ENCODE measurements at places on chromosomes 11 and 22.

DNA sequence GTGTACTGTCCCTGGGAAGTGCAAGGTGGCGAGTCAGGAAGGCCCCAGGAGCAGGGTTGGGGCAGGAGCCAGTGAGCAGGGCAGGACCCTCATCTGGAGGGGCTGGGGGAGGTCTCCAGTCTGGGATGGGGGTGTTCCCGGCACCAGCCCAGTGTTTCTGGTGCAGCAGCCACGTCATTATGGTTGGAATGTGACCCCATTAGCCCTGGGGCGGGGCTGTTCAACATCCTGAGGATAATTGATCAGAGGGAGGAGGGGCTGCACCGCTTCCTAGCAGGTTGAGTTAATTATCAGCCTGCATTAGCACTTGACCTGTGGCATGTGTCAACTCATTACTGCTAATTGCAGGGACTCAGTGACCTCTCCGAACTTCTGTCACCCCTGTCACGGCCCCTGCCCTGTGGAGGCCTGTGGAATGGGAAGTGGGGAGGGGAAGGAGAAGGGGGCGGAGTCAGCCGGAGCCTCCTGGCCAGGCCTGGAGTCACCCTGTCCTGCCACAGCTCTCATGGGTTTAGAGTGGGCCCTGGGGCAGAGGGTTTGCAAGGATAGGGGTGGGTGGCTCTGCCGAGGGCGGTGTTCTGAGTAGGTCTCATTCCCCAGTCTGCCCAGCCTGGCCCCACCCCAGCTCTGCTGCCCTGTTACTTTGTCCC is 52.8 kb upstream of the CCDC188 start:
- DNase-seq, result peak; percentile 69

DNA sequence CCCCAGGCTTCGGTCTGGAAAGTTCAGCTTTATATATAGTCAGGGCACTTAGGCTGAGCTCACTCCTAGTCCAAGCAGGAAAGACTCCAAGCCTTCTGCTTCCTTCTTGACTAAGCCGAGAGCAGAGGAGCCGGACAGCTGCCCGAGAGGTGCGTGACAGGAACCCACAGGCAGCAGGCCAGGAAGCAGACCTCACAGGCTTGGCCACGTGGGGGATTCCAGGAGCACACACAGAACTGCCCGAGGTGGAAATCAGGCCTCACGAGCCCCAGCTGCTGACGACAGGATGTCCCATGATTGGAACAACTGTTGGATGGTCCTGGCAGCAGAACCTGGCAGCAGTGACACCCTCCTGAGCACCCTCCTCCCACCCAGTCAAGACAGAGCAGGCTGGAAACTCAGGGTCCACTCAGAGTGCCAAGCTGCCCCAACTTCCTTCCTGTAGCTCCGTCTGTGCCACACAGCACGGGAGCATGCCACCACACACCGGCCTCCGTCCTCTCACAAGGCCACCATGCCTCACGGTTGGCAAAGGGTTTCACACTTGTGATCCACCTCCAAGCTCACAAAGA is 5.4 kb downstream of the PLA2G6 start:
- peak; percentile 51 for DNase-seq

DNA sequence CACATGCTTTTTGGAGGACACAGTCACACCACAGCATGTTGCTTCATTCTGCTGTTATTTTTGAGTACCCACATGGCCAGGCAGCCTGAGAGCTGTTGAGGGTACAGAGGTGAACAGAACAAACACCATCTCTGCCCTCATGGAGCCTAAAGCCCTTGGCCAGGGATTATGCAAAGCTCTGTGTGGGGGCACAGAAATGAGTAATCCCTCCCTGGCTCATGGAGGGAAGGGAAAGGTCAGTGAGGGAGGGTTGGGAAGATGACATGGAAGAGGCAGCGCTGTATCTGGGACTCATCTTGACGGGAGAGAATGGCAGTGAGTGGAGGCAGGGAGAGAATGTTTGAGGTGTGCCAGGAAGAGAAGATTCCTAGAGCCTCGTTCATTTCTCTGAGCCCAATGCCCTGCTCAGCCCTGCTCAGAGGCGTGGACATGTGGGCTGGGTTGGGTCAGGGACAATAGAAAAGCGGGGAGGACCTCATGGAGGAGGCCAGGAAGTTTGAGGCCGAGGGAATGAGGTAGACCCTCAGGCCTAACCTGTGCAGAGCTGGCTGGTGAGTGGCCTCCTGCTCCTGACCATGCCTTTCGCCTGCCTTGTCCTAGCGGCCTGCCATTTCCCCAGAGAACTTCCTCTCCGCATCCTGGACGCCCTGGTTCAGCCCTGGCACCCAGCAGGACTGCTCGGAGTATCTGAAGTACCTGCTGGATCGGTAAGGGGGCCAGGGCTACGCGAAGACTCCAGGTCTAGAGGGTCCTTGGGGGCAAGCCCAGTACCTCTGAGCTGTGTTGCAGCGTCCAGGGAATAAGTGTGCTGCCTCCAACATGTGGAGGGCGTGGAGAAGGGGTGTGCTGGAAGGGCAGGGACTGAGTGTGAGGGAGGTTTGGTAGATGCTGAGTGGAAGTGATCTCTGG is 19.8 kb downstream of the USP35 start:
- peak; percentile 2 for DNase-seq

DNA sequence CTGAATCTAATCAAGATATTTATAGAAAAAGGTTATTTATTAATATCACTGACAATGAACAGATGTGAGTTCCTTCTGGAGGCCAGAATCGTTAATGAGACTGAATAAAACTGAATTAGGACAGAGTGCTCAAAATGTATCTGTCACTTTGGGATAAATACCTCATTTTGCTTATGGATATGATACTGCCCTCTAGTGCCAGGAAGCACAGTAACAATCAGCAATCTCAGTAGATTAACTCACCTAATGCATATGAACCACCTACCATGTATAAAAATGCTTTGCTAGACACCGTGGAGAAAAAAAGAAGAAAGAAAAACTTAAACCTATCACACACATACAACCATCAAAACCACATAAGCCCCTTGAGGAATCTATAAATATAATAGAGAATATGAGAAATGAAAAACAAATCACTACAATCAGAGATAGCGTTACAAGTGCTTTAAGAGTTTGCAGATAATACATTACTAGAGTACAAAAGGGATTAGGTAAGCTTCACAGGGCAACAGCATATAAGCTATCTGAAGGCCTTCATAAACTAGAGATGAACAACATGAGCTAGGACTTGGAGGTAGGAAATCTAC is 117.4 kb downstream of the SGSM3 start:
- no peak for DNase-seq

GRCh38 chr22:43658823-43659222 is 153.3 kb downstream of the EFCAB6 start:
- no peak for DNase-seq

DNA sequence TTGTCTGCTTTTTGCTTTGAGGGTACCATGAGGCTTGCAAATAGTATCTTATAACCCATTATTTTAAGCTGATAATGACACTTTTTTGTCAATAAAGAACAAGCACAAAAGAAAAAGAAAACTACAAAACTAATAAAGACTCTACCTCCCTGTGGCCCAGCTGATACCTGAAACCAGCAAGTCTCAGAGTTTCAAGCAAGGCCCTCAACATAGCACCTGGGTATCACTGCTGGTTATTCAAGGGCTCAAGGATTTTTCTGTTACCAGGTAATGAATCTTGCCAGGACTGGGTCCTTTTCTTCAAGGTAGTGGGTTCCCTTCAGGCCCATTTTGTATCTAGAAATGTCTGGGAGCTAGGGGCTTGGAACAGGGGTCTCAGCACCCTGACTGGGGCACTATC is 281.6 kb upstream of the C11orf87 start:
- no peak for DNase-seq

GRCh38 chr11:134536219-134536618 is 124.2 kb upstream of the B3GAT1 start:
- no peak for DNase-seq

DNA sequence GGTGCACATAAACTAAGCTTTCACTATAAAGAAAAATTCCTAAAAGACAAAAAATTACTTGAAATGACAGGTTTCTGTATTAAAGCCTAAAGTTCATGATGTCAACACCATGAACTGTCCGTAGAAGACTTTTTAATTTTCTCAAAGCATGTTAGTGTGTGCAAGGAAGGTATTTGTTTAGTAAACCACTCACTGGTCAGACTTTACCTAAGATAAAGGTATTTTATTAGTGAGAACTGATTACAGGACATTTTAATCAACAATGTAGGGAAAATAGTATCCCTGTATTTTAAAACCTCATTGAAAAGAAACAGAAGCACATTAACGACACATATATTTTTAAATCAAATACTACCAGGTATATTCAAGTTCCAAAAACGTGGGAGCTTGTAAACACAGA is 2.9 kb downstream of the PICALM start:
- DNase-seq, result no peak

DNA sequence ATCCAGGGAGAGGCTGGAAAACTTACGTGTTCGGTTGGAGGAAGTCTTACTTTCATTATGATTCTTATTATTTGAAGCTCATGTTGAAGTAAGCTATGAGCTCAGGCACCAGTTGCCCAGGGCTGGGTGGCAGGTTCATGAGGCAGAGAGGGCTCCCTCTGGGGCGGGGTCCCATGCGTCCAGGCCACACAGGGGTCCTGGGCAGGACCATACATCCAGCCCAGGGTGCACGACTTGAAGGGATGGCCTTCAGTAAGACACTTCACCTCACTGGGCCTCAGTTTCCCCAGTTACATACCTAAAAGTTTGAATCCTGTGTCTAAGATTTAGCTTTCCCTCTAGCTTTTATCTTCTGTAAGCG is 107.3 kb upstream of the B3GAT1 start:
- peak; percentile 4 for DNase-seq

GRCh38 chr11:33179348-33179803 is 18.1 kb upstream of the CSTF3 start:
- DNase-seq, result no peak

- peak; percentile 72 for DNase-seq
These were observed 2.2 kb downstream of the PAK1 start for GRCh38 chr11:77471558-77472193.

DNA sequence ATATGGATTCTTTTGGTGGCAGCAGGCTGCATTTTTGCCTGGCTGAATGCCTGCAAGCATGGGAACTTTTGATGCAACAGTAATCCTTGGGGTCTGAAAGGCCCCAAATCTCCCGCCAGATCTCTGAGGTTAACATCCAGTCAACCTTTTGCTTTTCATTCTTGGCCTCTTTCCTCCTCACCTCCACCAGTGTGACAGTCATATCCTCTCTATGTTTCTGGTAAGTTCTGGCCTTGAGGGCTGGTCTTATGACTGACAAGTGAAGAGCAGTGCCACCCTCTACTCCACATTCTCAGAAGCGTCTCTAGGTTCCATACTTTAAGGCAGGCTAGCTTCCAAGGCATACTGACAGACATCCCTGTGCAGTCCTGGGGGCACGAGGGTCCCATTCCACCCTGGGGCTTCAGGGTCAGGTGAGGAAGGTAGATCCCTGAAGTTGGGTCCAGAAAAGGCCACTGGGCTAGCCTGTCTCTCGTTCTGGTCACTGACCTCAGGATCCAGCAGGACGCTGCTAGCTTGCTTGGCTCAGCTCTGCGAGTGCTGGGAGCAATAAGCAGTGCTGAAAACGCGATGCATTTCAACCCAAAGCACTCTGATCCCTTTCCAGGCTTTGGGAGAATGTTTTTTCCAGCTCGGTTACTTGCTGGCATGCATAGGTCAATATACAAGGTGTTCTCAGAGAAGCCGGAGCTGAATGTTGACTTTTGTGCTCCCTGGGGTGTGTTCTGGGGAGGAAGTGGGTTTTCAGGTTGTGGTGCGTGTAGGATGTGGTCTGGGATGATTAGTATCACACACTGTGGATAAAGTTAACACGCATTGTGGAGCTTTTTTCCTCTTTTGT is 75.2 kb downstream of the PTPRJ start:
- peak; percentile 54 for DNase-seq

DNA sequence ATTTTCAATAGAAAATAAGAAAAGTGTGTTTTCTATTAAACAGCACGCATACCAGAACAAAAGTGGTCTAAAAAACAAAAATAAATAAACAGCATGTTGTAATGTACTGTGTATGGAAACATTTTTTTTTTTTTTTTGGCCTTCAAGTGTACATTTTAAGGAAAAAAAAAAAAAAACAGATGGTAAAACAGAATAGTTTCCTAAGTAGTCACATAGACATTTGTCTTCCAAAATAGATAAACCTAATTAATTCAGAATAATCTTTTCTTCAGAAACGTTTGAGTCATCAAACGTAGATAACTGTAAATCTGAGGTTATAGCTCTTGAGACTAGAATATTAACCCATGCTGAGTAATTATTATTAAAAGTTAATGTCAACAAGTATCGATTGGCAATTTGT is 396 bp upstream of the CFAP300 start:
- DNase-seq, result no peak

DNA sequence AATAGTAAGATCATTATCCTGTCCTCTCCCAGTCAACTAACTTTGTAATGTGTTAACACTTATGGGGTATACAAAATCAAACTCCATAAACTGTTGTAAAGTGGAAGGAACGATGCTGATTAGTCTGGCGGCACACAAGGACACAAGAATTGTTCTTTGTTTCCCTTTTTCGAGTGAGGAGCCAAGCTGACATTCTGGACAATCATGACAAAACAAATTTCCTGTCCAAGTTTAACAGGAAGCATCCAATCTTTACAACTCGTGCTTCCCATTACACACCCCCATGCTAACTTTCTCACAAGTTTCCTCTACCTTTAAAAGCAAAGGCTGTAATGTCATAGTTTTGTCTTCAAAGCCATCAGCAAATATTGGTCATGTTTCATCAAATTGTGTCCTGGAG is 20.4 kb upstream of the LDLRAD3 start:
- DNase-seq, result no peak
